ENCODE measurements at places on chromosomes 2 and 18. TPM values are rescaled to one million over a fixed set of nuclear protein-coding genes. Genes with fewer than 3 reads are reported as not detected.

Gene MC5R
- not detected for polyA plus RNA-seq

Gene CDCA7
- 0.22 TPM for polyA plus RNA-seq

Gene C2orf81
- 2.4 TPM for polyA plus RNA-seq

Gene NYAP2
- 0.01 TPM for polyA plus RNA-seq

Gene TMEM169
- not detected for polyA plus RNA-seq

Gene CD207
- polyA plus RNA-seq: 0.22 TPM

Gene PCGF1
- 22.5 TPM for polyA plus RNA-seq

Gene TRABD2A
- 2.8 TPM for polyA plus RNA-seq

Gene METTL8
- polyA plus RNA-seq: 8.1 TPM

Gene RAB27B
- 1.0 TPM for polyA plus RNA-seq

Gene SCYGR5
- polyA plus RNA-seq: not detected

Gene FECH
- polyA plus RNA-seq: 6.2 TPM

Gene ERFE
- polyA plus RNA-seq: 2.1 TPM

Gene HOXD12
- not detected for polyA plus RNA-seq

Gene NEB
- 1.0 TPM for polyA plus RNA-seq

Gene SLC9A4
- 1.8 TPM for polyA plus RNA-seq

Gene ASXL3
- polyA plus RNA-seq: 0.11 TPM

Gene IL36RN
- polyA plus RNA-seq: not detected

Gene GALNT13
- 3.9 TPM for polyA plus RNA-seq

Gene TNFAIP6
- 0.38 TPM for polyA plus RNA-seq

Gene CELF4
- 0.07 TPM for polyA plus RNA-seq

Gene ALLC
- not detected for polyA plus RNA-seq

Gene ATRAID
- polyA plus RNA-seq: 93.7 TPM

Gene REG3G
- 3,705 TPM for polyA plus RNA-seq

Gene FNDC4
- 53.5 TPM for polyA plus RNA-seq
